ENCODE measurements at places on chromosomes 16 and 17.

DNA sequence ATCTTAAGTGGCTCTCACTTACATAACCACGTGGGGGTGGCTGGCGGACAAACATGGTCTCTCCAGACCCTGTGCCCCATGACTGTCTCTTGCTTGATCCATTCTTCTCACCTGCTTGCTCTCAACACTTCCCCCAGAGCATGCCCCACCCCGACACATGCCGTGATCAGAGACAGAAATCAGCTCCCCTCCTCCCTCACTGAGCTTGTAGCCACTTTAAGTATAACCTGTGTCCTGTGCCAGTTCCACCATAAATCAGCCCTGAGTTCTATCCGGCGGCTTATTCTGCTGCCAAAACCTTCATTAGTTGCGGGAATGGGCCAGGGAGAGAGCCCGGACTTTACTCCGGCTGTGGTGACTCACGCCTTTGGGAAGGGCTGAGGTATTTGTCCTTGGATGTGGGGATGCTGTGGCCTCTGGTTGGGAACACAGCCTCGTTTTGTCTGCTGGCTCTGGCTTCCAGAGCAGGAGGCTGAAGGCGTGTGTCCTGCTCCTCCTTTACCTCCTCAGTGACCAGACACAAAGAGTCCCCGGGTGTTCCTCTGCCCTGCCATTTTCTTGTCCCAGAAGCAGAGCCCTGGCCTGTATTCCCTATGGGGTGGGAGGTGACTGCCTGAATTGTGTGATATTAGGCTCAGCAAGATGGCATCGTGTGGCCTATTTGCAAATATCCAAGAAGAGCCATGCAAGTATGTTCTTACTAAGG lies 21.1 kb downstream of the ANKRD40 start:
- DNase-seq = no peak

GRCh38 chr17:29008591-29008990 lies 2.8 kb upstream of the SEZ6 start:
- no peak for DNase-seq

DNA sequence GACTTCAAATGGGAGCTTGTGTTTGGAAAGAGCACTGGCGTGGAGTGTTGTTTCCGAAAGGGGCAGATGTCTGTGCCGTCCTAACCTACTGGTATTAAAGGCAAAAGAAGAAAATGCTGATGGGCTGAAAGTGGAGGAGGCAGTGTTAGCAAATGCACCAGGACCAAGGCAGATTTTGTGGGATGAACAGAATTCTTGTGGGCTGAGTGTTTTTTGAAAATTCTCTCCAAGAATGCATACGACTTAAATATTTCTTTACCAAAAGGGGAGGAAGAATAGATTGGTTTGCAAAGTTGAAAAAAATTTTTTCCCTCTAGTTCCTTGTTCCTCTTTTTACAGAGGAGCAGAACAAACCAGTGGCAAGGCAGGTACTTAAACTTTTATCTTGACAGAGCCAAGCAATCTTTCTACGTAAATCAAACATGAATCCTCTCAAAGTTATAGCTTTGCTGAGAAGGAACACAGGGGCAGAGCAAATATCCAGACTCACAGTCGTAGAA lies 16.8 kb downstream of the MARCHF10 start:
- no peak for DNase-seq

GRCh38 chr16:67942510-67943255 lies 1.2 kb downstream of the LCAT start:
- DNase-seq = no peak

GRCh38 chr16:52052818-52053217 lies 494.1 kb downstream of the TOX3 start:
- no peak for DNase-seq

DNA sequence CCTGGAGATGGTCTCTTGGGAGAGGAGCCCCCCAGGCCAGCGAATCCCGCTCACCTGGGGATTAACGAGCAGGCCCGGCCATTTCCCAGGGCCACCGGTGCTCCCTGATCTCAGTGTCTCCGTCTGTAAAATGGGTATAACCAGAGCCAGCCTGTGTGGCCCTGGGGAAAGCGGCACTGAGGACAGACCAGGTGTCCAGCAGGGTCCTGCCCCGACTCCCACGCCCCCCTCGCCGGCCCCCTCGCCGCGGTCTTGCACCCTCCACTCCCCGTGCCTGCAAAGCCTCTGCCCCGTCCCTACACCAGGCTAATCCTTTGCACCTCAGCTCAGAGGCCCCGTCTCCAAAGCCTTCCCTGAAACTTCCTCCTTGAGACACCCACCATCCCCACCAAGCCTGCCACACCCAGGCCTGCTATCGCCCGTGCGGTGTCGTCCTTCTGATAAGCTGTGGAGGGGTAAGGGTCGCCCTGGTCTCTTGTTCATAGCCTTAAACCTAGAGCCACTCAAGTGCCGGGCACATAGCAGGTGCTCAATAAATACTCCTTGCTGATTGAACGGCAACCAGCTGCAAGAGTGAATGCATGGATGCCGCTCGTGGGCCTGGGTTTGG lies 259.1 kb downstream of the C16orf95 start:
- peak; percentile 31 for DNase-seq

DNA sequence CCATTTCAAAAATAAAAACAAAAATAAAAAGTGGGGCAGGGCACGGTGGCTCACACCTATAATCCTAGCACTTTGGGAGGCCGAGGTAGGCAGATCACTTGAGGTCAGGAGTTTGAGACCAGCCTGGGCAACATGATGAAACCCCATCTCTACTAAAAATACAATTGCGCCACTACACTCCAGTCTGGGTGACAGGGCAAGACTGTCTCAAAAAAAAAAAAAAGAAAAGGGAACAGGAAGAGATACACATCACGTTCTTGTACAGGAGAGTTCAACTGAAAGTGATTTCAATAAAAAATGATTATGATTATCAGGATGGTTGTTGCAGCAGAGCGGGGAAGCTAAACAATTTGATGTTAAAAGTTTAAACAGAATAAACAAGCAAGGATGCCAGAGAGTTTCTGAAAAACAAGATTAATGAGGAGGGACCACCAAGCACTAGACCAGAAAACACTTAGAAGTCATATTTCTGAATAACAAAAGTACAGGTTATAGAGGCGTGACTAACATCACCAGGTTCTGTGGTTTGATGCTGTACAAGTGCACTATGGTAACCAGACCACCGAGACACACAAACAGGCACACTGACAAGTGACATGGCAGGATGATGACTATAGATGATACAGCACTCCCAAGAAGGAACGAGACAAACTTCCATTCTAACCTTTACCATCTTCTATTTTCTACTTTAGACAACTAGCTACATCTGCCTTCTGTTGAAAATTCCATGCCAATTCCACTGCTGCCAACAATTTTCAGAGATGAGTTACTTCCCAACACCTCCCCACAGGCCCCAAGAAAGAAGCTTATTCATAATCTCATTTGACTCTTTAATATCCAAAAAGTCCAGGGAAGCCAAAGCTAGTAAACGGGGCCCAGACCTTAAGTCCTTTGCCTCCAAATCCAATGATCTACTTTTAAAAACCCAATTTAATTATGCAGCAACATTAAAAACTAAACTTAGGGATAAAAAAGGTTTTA lies 11.8 kb downstream of the DNAJA2 start:
- peak; percentile 70 for DNase-seq

- no peak for DNase-seq
Observed at GRCh38 chr16:52561910-52562741, 15.2 kb upstream of the TOX3 start.

DNA sequence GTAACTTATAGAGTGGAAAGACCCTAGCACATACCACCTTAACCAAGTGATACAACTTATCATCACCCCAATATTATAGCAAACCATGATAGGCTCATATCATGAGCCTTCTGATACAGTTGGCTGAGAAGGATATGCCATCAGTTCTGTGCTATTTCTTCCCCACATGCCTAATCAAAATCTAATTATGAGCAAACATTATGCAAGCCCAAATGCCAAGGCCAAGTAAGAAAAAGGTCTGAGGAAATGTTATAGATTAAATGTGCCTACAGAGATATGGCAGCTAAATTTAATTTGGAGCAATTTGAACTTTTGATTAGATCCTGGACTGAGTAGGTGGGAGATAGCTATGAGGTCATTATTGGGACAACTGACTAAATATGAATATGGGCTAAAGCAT lies 225.9 kb upstream of the PMFBP1 start:
- DNase-seq = no peak

DNA sequence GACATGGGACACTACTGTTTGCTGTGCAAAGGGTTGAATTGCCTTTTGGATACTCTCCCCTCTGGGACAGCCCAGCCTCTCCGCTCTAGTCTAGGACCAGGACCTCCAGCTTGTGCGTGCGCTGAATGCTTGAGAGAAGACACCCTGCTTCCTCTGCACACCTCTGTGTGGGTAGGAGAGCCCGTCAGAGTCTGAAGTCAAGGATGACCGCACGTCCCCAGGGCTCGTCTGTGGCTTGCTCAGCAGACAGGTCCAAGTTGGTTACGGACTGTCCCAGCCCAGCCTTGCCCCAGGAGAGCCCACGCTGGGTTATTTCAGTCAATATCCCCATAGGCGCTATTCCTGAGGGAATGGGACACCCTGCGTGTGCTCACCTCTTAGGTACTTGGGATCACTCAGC lies 3.7 kb downstream of the C16orf89 start:
- no peak for DNase-seq

GRCh38 chr17:4585638-4585994 lies 1.3 kb downstream of the SMTNL2 start:
- DNase-seq = no peak

DNA sequence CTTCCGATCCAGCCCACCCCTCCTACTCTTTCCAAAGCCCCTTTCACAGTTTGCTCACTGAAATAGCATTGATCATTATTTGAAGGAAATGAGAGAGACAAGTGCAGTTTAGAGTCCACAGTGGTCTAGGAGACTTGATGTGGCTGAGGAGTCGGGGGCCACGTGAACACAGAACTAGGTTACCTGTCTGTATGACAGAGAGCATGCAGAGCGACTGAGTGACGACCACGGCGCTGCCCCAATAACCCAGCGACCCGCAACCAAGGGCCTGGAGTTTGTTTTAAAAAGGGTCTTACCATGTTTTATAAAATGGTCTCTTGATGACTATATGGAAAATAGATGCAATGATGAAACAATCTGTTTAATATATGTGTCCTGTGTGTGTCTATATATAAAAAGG lies 39.5 kb downstream of the NDEL1 start:
- DNase-seq = no peak

GRCh38 chr17:46978489-46979146 lies 435 bp downstream of the RPRML start:
- peak; percentile 63 for DNase-seq

DNA sequence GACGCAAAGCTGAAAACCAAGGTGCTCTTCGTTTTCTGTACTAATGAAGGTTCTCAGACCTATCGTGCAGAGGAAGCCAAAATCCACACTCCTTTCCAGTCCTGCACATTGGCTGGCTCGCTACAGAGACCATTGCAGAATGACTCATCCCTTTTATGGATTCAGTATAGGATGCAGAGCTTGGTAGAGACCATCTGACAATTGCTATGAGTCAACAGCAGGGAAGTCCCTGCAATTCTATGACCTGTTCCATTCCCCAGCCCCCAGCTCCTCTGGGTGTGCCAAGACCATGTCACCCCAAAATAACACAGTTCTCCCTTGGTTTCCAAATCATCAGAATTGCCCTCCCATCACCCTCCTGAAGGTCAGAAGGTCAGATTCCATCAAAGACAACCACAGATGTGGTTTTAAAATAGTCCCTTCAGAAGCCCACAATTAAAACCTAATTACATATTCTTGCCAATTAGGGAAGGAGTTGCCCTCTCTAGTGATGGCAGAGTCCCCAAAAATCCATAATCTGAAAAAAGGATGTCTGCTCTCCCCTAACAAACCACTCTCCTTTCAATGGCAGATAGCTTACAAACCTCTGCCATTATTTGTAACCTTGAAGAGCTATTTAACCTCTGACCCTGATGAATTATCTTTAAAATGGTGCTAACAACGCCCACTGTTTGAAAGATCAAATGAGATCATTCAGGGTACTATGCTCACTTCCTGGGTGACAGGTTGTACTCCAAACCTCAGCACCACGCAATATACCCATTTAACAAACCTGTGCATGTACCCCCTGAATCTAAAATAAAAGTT lies 108.2 kb upstream of the RBBP6 start:
- no peak for DNase-seq

- DNase-seq = no peak
Observed at GRCh38 chr16:74275031-74275636, 21.5 kb upstream of the PSMD7 start.

DNA sequence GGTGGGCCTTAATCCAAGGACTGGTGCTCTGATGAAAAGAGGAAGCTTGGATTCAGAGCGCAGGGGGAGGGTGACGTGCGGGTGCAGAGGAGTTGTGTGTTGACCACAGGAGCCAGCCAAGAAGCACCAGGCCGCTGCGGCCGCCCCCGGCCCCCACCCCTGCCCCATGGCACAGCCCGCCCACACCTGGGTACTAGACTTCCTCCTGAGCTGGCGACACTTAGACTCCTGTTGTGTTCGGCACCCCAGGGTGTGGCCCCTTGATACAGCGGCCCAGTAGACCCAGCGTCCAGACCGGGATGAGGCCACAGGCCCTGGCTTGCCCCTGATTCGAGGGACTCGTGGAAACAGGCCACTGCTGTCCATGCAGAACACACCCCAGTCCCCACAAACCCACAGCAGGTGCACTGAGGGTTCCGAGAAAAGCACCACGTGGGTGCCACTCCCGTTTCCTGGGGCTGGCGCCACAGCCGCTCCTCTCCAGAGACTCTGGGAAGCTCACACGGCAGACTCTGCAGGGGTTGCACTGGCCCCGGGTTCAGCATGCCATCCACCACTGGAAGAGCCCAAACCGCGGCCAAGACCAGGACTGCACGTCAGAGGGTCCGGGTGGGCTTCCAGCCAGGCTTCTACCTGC lies 5.7 kb upstream of the SNAI3 start:
- DNase-seq = peak; percentile 77

GRCh38 chr16:64356267-64356666 lies 765.6 kb downstream of the CDH11 start:
- no peak for DNase-seq

Measured in activated effector memory CD4-positive, alpha-beta T cell treated with anti-CD3 and anti-CD28 coated beads, Interleukin-2, amount 50 U/mL, for 16 hours (primary cell).